Epithelial cell of esophagus (primary cell): ENCODE measurements at places on chromosomes 11 and 22.

DNA sequence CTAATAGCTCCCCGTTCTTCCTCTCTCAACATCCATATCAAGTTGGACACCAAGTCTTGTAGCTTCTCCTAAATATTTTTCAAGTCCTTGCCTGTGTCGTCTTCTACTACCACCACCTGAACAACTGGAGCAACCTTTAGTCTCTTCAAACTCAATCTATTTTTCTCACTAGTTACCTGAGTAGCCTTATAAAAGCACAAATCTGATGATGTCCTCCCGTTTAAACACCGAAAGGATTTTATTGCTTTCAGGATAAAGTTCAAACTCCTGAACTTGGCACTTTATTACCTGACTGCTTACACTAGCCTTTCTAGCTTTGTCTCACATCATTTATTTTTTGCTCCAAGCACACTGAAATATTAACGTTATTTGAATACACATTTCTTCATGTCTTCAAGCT lies 1.3 kb upstream of the PAK1 start:
- DNase-seq = no peak

DNA sequence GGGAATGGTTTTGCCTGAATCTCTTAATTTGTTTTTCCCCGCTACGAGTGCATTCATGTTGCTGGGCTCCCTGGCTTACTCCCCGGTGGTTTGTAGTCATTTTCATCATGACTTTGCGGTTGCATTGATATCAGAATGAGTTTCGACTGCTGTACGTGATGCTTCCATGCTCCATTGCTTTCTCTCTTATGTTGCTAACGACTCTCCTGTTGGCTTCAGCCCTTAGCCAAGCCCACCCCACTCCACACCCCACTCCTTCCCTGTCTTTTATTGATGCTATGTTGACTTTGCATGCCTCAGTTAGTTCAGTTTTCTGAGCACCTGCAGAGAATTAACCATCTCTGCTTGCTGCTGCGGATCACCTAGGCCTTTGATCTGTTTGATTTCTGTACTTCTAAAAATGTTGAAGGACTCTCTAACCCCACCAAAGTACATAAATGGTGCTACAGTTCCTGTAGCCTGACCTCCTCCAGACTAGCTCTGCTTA lies 65.3 kb downstream of the ARFGAP2 start:
- no peak for DNase-seq

DNA sequence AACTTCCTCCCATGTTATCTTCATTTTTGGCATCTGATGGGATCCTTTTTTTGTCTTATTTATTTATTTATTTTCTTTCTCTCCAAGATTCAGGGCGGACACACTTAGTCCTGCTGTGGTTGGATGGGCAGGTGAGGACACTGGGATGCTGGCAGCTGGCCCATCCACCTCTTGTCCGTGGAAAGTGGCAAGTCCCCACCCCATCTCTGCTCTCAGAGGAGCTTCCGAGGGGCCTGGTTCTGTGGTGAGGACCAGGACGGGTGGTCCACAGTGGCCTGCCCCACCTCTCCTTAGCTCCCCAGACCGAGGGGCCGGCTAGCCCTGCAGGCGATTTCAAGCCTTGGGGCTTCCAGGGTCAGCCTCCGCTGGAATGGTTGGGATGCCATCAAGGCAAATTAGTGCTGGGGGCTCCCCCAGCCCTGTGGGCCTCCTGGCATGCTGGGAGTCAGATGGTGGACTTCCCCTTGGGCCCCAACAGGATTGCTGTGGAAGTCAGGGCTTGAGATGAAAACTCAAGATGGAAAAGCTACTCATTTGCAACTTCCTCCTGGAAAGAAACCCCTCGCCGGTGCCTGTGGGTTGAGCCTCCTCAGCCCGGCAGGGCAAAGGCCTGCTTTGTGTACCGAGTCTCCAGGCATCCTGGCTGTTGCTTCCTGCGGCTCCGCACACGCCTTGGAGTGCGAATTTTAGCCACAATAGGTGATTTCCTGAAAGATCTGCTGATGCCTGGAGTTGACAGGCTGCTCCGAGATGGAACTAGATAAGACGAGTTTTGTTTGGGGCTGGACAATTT lies 31.2 kb upstream of the LINC01488 start:
- DNase-seq = no peak

DNA sequence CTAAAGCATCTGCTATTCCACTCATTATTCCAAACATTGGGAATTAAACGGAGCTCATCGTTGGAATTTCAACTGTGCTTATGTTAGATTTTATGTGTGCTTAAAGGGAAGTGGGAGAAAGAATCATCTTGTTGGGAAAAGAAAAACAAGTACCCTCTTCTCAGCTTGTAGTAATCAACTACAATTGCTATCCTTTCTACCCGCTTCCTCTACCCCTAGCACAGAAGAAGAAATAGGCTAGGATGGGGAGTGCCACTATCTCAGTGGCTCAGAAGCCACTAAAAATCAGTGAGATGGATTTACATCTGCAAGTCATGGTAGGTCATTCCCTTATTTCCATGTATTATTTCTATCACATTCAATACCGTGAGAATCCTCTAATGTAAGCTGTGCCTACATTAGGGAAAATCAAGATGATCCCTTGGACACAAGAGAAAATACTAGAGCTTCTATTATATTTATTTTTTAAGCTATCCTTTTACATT lies 97.9 kb upstream of the CD44 start:
- no peak for DNase-seq

DNA sequence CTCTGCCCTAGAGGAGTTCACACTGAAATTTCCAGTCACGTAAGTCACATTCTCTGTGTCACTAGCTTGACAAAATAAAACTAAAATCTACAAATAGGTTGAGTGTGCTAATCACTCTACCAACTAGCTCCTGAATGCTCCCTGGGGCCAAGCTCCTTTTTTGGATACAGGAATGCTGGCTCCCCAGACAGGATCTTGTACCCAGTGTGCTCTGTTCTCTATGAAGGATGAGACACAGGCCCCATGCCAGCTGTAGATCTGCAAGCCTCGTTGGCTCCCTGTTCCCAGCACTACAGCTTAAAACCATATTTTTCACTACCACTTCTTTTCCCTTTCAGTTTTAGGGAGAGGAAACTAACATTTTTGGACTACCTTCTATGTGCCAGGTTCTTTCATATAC lies 3.7 kb upstream of the IPO7 start:
- peak; percentile 30 for DNase-seq

GRCh38 chr22:30036656-30037055 lies 43.6 kb upstream of the HORMAD2 start:
- peak; percentile 66 for DNase-seq

DNA sequence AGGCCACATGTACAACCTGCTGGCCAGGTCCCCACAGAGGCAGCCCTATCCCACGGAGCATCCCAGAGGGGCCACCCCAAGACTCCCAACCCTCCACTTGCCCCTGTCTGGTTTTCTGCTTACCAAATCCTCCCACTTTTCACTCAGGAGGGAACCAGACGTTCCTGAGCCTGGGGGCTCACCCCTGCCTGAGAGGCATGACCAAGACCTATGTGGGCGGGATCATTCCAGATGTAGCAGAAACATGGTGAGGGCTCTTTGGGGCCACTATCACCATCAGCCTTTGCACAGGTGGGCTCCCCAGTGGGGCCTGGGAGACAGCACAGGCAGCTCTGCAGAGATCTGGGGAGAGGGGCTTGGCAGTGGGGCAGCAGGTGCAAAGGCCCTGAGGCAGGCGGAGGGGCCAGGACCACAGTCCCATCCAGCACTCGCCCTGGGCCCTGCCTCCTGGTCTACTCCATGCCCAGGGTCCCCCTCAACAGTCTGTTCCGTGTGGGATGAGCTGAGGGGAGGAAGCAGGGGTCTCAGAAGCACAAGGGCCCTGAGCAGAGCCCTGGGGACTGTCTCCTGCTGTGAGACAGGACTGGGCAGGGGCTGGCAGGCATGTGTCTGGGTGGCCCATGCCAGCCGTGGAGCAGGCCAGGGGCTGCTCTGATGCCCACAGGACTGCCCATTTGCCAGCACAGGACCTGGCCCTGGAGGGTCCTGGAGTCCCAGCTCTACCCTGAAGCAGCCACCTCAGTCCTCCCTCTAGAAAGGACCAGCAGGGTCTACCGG lies 9.4 kb downstream of the PIM3 start:
- no peak for DNase-seq

- DNase-seq = peak; percentile 90
These were observed 15.6 kb downstream of the MOV10L1 start for GRCh38 chr22:50105208-50106100.

- no peak for DNase-seq
These were observed 89.7 kb upstream of the PHOX2A start for GRCh38 chr11:72333661-72334060.

DNA sequence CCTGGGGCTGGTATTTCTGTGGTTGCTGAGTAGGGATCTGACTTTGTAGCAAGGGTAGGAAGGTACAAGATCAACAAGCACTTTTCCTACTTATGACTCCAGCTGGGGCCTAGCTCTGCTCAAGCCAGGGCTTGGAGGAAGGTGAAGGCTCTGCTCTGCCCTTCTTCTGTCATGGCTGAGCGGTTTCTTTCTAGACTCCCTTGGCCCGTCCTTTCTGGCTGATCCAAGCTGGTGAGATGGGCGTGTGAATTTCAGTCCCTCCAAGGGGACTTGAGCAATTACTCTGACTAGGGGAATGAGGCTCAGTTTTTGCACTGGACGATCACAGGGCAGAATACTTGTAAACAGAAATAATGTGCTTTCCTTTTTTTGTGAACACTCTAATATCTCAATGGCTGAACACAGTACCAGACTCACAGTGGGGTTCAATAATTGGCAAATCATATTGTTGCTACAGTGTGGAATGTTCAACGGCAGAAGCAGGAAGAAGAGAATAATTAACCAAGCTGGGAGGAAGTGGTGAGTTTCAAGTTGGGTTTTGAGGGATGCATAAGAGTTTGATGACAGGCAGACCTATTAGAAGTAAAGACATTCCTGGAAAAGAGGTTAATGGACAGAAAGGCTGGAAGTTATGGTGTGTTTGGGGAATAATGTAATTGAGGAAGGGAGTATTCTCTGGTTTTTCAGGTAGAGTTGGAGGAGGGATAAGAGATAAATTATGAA lies 507.6 kb downstream of the MIAT start:
- no peak for DNase-seq

GRCh38 chr11:2797121-2797711 lies 88.4 kb downstream of the CDKN1C start:
- DNase-seq = no peak

GRCh38 chr11:16000065-16000464 lies 356.3 kb downstream of the SOX6 start:
- peak; percentile 61 for DNase-seq

DNA sequence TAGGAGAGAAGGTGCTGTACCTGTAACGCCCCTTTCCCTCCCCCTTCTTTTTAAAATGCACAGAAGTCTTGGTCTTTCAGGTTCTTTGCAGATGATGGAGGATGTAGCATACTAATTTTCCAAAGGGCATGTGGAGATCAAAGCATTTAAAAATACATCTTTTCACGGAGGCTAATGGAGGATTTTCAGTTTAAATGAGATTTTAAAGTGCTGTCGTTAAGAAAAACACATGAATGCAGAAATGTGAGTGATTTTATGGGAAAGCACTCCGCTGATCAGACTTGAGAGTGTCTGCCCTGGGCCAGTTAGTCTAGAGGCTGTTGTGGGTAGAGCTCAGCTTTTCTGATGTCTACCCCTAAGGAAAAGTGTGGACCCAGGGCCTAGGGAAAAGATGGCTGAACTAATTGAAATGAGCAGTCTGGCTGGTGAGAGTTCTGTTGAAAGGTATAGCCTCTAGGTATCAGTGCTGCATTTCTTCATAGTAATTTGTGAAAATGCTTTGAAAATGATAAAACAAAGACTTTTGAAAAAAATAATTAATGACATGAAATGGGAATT lies 2.5 kb downstream of the AMOTL1 start:
- DNase-seq = no peak

- DNase-seq = no peak
These were observed 239.5 kb downstream of the ST3GAL4 start for GRCh38 chr11:126594921-126595367.

- DNase-seq = no peak
These were observed 69.6 kb downstream of the RAB30 start for GRCh38 chr11:83002053-83002452.

GRCh38 chr11:124644426-124645280 lies 22.0 kb downstream of the TBRG1 start:
- DNase-seq = peak; percentile 69

DNA sequence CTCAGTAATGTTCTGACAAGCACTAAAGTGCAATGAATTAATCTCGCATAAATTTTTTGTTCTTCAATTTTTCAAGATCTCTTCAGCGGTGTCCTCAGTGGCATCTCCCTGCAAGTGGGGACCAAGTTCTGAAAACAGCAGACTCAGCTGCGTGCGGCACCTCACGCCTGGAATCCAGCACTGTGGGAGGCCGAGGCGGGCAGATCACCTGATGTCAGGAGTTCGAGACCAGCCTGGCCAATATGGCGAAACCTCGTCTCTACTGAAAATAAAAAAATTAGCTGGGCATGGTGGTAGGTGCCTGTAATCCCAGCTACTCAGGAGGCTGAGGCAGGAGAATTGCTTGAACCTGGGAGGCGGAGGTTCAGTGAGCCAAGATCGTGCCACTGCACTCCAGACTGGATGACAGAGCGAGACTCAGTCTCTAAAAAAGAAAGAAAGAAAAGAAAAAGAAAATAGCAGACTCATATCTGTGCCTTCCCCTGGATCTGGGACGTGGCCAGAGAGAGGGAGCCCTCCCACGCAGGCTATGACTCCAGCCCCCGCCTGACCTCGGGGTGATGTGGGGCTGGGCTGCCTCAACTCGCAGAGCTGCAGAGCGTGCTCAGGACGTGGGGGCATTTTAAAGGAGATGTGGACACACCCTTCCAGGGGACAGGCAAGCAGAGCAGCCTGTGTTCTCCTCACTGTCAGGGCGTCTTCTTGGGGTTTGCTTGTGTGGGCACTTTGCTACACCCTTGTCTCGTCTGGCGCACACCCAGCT lies 346.6 kb downstream of the BRD1 start:
- DNase-seq = no peak

GRCh38 chr11:133892584-133893380 lies 47.5 kb upstream of the SPATA19 start:
- DNase-seq = no peak

DNA sequence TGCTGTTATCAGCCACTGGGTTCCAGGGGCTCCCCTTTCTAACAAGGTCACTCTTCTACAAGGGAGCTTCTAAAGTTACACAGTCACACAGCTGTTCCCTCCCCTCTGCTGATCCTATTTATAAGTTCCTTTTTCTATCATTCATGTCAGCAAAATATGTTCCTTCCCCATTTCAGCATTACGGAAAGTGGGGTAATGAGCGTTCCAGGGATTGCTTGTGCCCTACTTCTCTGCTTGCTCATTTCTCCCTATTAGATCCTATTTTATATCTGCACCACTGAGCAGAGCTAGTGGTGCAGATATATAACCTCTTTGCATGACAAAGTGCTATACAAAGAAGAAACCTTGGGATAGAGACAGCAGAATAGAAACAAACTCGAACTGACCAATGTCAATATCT lies 22.7 kb upstream of the PLEKHB1 start:
- DNase-seq = no peak

DNA sequence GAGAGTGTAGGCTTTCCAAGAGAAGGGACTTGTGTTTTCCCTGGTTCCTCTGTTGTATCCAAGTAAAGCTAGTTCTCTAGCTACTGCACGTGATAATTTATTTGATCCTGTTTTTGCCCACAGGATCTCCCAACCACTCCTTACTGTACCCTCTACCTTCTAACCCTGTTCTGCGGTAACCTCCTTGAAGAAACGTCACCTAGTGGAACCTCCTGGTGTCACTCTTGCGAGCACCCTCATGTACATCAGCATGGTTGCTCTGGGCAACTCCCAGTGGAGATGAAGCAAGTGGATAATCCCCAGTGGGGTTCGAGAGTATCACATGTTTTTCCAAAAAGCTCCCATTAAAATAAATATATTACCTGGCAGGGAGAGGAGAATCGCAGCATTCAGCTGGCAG lies 108.9 kb upstream of the CLMP start:
- no peak for DNase-seq

GRCh38 chr11:128409476-128409875 lies 177.9 kb downstream of the ETS1 start:
- DNase-seq = peak; percentile 97
